Fibroblast of lung (primary cell): ENCODE measurements at places on chromosomes 12 and 14. TPM values are rescaled to one million over a fixed set of nuclear protein-coding genes. Genes with fewer than 3 reads are reported as not detected.

DNA sequence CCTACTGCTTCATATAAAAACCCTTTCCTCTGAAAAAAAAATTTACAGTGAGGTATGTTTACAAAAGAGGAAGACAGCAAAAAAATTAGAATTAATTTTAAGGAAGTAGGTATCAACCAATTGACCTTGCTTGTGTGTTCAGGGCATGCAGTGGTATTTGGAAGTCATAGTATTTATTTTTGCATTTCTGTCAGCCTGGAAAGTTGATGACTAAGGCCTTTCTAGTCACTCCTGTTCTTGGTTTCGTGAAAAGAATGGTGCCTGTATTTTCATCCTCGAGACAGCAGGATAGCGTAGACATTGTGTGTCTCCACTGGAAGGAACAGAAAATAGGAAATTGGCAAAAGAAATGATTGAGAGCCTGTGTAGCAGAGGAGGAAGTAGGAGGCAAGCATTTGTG is 24.5 kb downstream of the SLC16A7 start:
- DNase-seq: no peak
- H3K27ac ChIP-seq: no peak overlapping the region
- no peaks in the 10 kb centered on the region for H3K36me3 ChIP-seq
- H3K4me1 ChIP-seq: no peaks in the 10 kb centered on the region
- H3K4me3 ChIP-seq: no peak overlapping the region

The MANSC4 gene
- 0.17 TPM in 1 of 2 replicates, not detected in the other for total RNA-seq

- no peak overlapping the region for H3K27ac ChIP-seq
- peaks cover 1% of the 10 kb centered on the region for H3K36me3 ChIP-seq
- no peak for DNase-seq
- no peak overlapping the region for H3K4me3 ChIP-seq
- no peaks in the 10 kb centered on the region for H3K27me3 ChIP-seq
Measured at GRCh38 chr12:121560392-121561008, 20.3 kb downstream of the KDM2B start.

GRCh38 chr12:130128790-130129735 is 33.2 kb upstream of the FZD10 start:
- DNase-seq: no peak
- H3K36me3 ChIP-seq: no peaks in the 10 kb centered on the region
- H3K27me3 ChIP-seq: no peaks in the 10 kb centered on the region
- H3K27ac ChIP-seq: no peak overlapping the region
- no peak overlapping the region for H3K4me3 ChIP-seq

- no peaks in the 10 kb centered on the region for H3K27me3 ChIP-seq
- H3K4me1 ChIP-seq: no peaks in the 10 kb centered on the region
- no peak overlapping the region for H3K4me3 ChIP-seq
- DNase-seq: no peak
- no peaks in the 10 kb centered on the region for H3K36me3 ChIP-seq
Measured at GRCh38 chr12:83471341-83471740, 784.6 kb downstream of the TMTC2 start.

GRCh38 chr12:114015851-114016250 is 49.7 kb upstream of the RBM19 start:
- no peaks in the 10 kb centered on the region for H3K4me1 ChIP-seq
- H3K4me3 ChIP-seq: no peak overlapping the region
- H3K27ac ChIP-seq: no peak overlapping the region
- no peaks in the 10 kb centered on the region for H3K27me3 ChIP-seq
